ENCODE measurements at places on chromosomes 16 and 17.
A peak's percentile ranks its signal among the peaks of the same experiment; 100 is the strongest.

DNA sequence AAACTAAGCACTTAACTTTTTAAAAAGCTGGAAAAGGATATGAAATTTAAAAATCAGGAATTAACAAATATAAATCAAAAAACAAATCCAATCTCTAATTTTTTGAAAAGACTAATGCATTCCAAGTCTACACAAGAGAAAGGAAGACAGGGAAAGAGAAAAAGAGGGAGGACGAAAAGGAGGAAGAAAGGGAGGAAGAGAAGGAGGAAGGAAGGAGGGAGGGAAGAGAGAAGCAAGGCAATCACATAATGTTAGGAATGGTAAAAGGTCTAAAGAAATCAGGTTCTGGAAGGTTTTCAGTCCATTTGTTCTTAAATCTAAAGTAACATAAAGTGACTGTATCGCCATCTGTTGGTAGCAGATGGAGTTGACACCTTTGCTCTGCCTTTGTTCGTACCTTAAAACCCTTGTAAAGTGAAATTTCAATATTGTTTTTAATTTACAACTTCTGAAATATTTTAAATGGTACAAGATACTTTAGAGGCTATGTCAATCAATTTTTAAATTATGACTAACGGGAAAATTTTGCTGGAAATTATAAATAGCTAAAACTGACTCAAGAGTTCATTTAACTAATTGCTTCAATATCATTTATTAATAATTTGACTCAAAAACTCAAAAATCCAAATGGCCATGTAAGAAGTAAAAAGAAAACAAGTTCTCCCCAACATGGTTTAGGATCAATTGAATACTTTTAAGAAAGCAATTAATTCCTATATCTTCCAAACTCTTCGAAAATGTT, 20.4 kb upstream of the CDYL2 start:
- DNase-seq, result no peak

- no peak for DNase-seq
These were observed 16.7 kb upstream of the ERN2 start for GRCh38 chr16:23729503-23730424.

- no peak for DNase-seq
These were observed 351.0 kb upstream of the SOX9 start for GRCh38 chr17:71769850-71770249.

DNA sequence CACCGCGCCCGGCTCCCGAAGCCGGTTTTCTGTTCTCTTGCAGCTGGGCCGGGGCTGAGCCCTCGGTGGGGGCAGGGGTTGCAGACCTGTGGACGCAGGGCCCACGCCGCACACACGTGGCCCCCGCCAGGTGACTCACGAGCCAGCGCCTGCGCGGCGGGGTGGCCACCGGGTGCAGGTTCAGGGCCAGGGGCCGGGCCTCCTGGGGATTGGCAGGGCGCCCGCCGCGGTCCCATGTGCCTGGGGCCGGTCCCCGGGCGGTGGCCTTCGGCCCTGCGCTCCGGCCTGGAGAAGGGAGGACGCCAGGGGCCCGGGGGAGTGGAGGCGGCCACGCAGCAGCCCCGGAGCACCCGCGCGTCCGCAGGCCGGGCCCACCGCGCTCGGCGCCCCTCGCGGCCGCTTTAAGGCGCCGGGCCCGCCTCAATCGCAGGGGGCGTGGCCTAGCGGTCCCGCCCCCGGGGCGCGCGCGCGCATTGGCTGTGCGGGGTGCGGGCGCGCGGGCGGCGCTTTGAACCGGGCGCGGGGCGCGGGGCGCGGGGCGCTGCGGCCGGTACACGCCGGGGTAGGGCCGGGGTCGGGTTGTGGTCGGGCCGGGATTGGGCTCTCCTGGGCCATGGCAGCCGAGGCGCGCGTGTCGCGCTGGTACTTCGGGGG, at the start of gene SLC25A10:
TSS of gene SLC25A10 (plus strand) at position 471 of the 654 bp plus-strand sequence. CDS start at position 614, 143 bp downstream.
- peak; percentile 69 for DNase-seq

GRCh38 chr16:75130150-75130771, 13.7 kb upstream of the LDHD start:
- no peak for DNase-seq

DNA sequence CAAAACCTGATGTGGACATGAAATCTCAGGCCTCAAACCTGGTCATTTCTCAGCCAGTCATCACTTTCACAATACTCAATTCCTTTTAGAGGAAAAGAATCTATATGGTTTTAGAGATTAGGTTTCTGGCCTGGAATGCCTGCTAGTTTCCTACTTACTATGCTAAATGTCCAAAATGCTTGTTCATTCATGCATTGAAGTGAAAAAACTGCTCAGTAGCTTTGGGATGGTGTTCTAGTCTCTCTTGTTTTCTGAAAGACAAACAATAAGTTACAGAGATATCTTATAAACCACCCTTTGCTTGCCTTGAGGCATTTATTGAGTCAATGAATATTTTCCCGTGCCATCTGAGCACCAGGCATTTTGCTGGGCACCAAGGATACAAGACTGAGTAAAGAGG, 1146.5 kb upstream of the GOT2 start:
- no peak for DNase-seq

- no peak for DNase-seq
These were observed 9.6 kb downstream of the SREBF1 start for GRCh38 chr17:17826942-17827785.

DNA sequence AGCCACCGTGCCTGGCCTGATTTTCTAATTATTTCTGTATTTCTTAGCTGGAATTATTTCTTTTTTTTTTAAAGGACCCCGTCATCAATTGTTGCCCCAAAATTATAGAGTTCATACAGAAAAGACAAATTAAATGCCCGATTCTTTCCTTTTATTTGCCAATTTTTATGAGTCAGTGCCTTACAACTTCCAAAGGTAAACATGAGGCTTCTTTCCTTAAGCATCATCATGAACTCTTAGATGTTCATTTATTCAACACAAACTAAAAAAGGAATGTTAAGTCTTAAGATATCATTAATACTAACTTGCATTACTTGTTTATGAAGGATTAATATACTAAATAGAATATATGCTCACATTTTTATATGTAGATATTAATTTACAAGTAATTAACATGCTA, 7.2 kb upstream of the ARHGDIA start:
- no peak for DNase-seq

GRCh38 chr17:39617100-39617445, 9.4 kb upstream of the NEUROD2 start:
- no peak for DNase-seq

DNA sequence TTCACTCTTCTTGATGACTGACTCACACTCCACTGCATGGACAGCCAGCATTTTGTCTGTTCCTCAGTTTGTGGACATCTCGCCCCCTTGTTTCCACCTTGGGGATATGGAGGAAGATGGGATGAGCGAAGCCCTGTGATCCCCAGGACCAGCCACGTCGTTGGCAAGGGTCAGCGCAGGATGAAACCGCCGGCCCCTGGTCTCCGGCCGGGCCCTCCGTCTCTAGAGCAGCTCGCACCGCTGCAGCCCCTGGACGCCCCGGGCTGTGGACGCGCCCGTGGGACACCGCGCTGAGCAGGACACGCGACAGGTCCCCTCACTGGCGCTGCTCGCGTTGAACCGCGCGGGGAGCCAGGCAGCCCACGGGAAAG, 604 bp upstream of the ZC3H18 start:
- DNase-seq, result no peak

- DNase-seq, result no peak
These were observed 7.8 kb upstream of the CCL15 start for GRCh38 chr17:36008998-36009665.

- DNase-seq, result no peak
These were observed 26.6 kb upstream of the MYLK3 start for GRCh38 chr16:46774743-46775177.

DNA sequence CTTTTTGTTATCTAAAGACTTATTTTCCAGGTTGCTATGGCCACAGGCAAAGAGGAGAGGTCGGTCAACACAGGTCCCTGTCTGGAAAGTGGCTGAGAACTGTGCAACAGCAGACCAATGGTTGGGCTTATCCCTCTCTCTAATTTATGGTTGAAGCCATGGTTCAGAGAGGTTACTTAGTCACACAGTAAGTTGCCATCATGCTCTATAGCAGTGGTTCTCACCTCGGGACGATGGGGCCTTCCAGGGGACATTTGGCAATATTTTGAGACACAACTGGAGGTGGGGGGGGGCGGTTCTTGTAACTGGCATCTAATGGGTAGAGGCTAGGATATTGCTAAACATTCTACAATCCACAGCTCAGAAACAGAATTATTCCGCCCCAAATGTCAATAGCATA, 842 bp upstream of the LDAF1 start:
- no peak for DNase-seq

- DNase-seq, result no peak
These were observed 6.2 kb upstream of the CIITA start for GRCh38 chr16:10870808-10871156.
